ENCODE measurements at places on chromosomes 2 and 18.

DNA sequence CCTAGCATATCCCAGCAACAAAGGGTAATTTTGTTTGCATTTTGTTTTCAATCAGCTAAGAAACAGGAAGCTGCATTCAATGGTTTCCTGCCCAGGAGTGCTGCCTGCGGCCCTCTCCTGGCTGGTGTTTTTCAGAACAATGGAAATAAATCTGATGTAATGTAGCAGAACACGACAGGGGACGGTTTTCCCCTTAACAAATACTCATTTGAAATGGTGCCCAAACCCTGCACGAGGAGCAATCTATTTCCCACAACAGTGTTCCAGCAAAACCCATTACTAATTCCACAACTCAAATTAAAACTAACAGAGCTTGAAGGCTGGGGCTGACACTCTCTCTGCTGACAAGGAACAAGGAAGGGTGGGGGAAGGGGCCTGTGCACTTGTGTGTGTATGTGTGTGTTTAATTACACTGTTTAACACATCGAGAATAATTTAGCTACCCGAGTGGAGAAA is 8.7 kb downstream of the CAPN13 start:
- no peak for DNase-seq

DNA sequence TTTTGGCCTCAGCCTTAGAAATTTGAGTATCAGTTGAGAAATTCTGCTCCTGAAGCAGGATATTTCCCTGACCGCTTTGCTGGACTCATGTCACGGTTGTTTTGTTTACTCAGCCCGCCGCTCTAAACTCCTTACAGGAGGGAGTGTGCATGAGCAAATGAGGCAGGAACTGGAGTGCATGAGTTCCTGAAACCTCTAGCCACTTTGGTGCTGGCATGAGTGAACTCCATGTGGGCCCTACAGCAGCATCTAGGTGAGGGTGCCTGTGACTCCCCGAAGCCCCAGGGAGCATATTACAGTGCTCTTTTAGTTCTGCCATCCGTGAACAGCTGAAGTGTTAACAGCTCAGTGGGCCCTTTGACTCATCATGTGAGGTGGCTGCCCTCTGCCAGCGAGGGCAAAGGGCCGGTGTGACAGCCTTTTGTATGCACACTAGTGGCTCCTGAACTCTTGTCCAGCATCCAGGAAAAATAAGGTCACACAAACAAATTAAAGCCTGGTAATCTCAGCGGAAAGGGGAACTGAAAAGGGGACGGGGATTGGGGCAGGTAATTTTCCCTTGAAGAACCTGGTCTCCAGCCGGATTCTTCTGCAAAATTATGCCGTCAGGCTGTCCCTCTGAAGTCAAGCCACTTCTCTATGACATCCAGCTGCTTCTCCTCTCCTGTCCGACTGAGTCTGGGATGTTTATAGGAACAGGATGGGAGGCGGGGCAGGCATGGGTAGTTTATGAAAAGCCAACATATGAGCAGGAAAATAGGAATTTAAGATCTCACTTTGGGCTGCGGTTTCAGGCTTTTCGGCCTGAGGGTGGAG is 1668.7 kb downstream of the SUCLG1 start:
- no peak for DNase-seq

DNA sequence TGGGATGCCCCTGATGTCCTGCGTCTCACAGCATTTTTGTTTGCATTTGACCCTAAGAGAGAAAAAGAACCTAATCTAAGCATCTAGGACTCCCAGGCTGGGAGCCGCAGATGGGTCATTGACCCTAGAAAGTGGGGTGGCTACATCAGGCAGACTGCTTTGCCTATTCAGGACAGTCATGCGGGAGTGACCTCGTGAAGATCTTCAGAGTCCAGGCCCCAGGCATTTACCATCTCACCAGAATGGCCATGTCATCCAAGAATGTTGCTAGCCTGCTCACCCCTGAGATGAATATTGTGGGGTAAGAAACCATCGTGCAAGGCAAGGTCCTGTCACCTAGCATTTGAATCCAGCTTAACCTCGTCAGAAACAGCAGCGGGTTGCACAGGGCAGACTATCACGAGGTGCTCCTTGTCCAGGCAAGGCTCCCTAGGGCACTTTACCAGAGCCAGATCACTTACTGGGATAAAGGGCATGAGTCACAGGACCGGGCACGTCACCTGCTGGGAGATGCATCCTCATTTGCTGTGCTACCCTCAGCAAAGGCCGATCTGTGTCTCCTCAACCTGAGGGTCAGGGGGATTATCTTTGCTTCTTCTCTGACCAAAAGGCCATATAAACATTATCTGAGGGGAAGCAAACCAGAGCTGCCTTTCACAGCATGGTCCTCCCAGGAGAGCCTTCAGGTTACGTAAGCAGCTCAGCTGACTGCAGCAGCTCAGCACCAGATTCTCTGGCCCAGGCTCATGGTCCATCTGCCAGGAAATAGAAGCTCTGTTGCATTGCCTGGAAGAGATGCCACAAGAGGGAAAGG is 162.3 kb downstream of the ACKR3 start:
- no peak for DNase-seq

DNA sequence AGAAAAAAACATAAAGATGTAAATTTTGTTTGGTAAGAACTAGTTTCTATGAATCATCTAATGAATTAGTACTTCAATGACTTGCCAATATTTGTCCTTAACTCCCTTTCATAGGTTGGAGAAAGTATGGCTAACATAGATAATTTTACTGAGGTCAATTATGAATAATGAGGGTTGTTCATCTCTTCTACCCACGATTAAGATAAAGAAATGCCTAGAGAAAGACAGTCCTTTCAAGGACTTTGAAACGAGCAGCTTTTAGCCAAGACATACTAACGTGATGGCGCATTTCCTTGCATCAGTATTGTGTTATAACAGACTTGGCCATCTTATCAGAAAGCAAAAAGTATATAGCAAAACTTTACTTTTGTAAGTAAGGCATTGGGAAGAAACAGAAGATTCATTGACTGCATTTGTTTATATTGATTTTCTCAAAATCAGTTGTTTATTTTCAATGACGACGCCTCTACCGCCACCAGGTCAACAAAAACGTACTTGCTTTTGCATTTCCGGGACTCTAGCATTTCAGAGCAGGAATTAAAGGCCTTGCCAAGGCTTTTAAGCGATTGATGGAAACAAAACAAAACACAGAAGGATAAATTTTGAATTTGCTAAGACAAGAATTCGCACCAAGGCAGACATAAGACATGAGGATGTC is 961 bp downstream of the RBM43 start:
- DNase-seq = no peak

- peak; percentile 17 for DNase-seq
Measured at GRCh38 chr2:42128721-42129486, 40.2 kb upstream of the EML4 start.

DNA sequence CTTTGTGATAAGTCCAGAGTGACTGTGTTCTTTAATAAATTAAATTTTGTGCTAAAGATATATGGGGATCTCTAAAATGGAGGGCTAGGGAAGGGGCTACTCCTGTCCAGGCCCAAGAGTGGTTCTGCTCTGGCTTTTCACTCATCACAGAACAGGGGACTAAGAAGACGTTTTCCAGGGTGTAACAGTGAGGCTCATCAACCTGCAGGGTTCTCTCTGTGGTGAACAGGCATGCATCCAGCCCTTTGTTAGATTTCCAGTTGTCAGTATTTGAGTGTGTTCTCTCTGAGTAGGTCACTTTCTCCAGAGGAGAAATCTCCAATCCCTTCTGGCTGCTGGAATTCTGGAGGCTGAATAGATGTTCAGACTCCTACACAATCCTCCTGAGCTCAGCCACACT is 408.9 kb downstream of the PLCL1 start:
- no peak for DNase-seq

GRCh38 chr2:170525566-170525900 is 189.6 kb upstream of the SP5 start:
- no peak for DNase-seq

DNA sequence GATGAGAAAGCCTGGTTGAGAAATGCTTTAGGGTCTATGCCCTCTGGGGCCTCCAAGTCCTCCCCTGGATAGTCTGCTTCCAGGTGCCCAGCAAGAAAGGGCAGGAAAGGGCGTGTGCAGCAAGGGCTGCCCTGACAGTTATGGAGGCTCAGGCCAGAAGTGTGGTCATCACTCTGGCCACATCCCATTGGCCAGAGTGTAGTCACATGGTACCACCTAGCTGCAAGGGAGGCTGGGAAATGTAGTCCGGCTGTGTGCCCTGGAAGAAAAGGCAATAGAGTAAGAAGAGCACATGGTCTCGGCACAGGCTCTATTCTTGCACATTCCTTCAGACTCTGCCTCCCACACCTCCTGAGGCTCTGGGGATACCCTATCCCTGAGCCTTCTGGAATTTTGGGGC is 35.7 kb downstream of the ODC1 start:
- no peak for DNase-seq

All from CD4-positive, alpha-beta memory T cell (primary cell).